ENCODE measurements at places on chromosomes 16 and 17.

- DNase-seq: no peak
These were observed 337.8 kb upstream of the ZFHX3 start for GRCh38 chr16:73385696-73386095.

- DNase-seq: no peak
These were observed 162.0 kb upstream of the RPH3AL start for GRCh38 chr17:514584-514983.

- no peak for DNase-seq
These were observed 22.0 kb downstream of the OR3A1 start for GRCh38 chr17:3276126-3276525.

- no peak for DNase-seq
These were observed 14.3 kb downstream of the GDPD1 start for GRCh38 chr17:59234631-59235030.

- no peak for DNase-seq
These were observed 1.6 kb downstream of the AMFR start for GRCh38 chr16:56423584-56424403.

- no peak for DNase-seq
These were observed 290.4 kb downstream of the TOX3 start for GRCh38 chr16:52256310-52257078.

DNA sequence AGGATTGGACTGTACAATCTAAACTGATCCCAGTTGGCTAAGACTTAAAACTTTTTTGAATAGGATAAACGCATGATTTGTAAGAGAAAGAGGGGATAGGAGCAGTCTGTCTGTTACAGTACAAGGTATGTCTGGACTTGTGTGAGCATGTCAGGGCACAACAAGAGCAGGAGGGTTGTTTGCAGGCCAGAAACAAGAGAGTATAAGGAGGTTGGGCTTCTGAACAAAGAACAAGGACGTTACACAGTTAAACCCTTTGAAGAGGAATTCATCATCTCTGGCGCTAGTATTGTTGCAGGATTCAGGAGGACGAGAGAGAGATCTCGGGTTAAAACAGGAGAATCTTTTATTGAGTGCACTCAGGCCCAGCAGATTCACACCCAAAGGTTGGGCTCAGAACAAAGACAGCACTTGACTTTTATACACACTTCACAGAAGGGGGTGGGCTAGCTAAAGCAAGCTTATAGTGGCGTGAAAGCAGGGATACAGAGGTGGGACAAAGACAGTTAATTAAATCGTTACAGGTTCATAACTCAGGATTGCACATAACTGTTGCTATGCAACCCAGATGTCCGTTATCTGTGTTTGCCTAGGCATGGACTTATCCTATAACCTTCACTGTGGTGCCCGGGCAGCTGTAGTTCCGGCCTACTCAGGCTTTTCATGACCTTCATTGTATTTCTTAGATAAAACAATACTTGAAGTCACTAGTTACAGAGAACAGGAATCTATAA lies 34.3 kb downstream of the SEC14L1 start:
- DNase-seq: no peak

- DNase-seq: no peak
These were observed at the start of gene KCNJ16 for GRCh38 chr17:70074956-70075355. KCNJ16 (plus strand) TSS chr17:70075225; CDS start chr17:70132088, 56,863 bp downstream.

- DNase-seq: no peak
These were observed 508.8 kb upstream of the CDH8 start for GRCh38 chr16:62545039-62545438.

GRCh38 chr17:68057531-68057952 lies 22.0 kb downstream of the KPNA2 start:
- no peak for DNase-seq

GRCh38 chr17:50922721-50923405 lies 56.7 kb upstream of the TOB1 start:
- no peak for DNase-seq

DNA sequence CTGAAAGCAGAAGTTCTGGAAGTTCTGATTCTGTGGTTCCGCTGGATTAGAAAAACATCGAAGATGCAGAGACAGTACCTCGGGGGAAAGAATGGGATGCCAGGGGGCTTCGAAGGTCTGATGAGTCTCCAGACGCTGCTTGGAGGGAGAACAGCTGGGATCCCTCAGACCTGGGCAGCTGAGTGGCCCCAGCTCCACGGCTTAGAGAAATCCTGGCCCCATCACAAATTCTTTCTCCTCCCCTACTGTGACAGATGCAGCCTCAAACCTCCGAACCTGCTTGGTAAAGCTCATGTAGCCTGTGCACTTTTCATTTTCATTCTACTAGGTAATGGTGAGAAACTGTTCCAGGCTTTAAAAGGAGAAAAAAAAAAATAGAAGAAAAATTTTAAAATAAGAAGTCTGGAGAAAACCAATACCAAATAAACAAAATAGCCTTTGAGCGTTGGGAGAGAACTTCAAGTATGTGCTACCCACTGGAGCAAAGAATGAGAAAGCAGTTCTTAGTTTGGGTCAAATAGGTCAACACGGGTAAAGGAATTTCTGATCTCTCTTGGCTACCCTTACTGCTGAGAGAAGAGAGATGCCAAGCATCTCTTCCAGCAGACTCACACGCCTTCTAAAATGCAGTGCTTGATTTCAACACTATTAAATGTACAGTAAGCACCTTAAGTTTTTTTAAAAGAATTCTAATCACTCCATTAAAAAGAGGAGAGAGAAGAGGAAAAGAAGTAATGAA lies 19.9 kb downstream of the MAF start:
- DNase-seq: no peak

- DNase-seq: no peak
These were observed 233.4 kb upstream of the HSBP1 start for GRCh38 chr16:83574388-83574787.

DNA sequence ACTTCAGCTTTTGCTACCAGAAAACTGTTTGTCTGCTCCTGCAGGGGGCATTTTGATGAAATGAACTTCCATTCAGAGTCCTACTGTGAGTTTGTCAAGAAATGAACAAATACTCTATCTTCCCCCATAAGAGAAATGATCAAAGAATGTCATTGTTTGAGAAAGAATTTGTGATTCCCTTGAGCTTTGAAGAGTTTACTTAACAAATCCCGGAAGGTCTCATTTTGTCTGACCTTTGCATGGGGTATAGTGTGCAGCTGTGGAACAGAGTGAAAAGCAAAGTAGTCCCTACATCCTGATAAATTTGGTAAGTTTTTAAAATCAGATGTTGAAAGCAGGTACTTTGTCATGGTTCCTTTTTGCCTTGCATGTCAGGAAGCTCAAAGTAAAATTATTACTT lies 178.0 kb downstream of the ABCC12 start:
- DNase-seq: no peak

DNA sequence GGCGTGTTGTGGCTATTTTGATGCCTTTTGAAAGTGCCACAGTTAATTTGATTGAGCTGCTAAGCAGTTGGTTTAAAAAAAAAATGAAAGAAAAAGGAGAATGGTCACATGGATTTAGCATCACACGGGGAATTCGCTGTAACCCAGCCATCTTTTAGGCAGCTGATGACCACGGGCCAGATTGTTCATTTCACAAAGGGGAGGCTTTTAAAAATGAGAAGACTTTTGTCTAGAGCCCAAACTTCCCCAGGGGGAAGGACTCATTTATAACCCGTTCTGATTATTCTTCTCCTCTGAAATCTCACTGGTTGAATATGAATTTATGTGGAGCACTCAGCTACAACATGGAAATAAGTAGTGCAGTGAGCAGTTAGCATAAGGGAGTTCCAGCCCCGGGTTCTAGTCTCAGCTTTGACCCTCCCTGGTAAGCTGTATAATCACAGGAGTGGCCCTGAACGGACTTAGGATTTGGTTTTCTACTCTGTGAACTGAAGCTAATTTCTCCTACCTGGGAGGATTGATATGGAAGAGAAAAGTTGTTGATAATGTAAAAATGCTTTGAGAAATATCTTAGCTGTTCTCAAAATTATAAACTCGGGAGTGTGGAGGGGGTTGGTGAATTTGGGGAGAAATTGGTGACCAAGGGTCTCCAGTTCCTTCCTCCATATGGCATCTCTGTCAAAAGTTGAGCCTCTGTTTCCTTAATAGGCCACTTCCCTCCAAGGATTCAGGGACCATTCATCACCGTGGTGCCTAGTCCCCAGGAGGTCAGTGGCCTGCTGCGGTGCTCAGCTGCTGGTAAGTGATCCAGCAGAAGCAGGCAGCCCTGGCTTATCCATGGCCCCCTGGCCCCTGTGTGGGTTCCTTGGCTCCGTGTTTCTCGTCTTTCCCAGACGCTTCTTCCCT lies 76.4 kb upstream of the TBX2 start:
- no peak for DNase-seq

DNA sequence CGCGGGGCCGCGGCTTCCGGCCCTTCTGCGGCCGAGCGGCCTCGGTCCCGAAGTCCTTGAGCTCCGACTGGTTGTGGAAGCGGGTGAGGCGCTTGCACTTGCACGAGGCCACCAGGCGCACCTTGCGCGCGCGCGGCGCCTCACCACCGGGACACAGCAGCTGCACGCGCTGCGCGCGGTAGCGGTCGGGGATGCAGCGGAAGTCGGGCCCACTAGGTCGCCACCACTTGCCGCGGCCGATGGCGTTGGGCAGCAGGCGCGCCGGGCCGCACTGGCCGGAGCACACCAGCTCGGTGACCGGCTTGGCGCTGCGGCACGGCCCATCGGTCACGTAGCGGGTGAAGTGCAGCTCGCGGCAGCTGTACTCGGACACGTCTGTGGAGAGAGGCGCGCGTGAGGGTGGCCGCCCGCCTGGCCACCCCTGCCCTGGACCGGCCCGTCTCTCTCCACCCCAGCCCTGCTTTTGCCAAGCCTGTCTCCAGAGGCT lies 3.2 kb downstream of the SOST start:
- no peak for DNase-seq

- DNase-seq: no peak
These were observed 19.8 kb upstream of the MAPK3 start for GRCh38 chr16:30142672-30143346.

- no peak for DNase-seq
These were observed 52.5 kb upstream of the MNT start for GRCh38 chr17:2453325-2453724.

- no peak for DNase-seq
These were observed 4.1 kb downstream of the B3GNT9 start for GRCh38 chr16:67146523-67147357.

- no peak for DNase-seq
These were observed 572 bp downstream of the PSMB6 start for GRCh38 chr17:4796552-4796920.

DNA sequence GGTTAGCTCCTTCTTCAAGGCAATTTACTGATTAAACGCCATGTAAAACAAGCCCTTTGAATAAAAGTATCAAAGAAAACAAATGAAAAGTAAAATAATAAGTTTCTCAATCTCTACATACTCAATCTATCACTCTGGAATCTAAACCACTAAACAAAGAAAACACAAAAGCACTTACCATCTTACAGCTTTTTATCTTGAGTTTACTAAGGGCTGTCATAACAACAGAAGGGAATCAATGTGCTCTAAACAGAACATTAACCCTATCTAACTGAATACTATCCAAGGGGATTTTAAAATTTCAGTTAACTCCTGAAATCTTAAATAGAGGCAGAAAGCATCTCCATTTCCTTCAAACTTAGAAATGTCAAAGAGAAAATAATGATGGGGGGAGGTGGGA lies 3.4 kb downstream of the SKA2 start:
- DNase-seq: no peak

- no peak for DNase-seq
These were observed 25.0 kb upstream of the GNG13 start for GRCh38 chr16:825341-826061.

GRCh38 chr16:70749681-70750601 lies 51.0 kb downstream of the VAC14 start:
- no peak for DNase-seq

GRCh38 chr17:49887086-49887743 lies 39.3 kb upstream of the TAC4 start:
- DNase-seq: no peak

GRCh38 chr17:21242780-21243515 lies 10.3 kb downstream of the NATD1 start:
- DNase-seq: no peak

DNA sequence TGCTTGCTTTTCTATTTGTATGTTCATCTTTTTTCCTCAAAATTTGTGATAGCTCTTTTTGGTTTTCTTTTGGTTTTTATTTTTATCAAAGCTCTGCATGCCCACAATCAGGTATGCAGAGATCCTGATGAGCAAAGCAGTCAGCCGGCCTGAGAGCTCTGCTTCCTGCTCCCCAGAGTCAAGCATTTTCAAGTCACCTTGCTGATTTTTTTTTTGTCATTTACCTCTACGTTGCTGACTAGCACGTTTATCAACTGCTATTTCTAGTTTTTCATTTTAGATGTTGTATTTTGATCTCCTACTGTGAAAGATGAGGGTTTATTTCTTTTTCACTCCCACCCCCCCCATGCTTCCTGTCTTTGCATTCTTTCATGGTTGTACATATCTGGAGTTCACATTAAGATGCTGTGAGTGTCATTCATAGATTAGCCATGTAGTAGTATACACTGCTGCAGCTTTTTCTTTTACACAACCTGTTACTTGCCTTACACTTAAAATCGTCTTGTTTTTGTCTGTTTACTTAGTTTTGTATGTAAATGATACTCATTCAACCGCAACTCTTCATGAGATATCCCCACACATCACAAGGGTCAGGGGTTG lies 196.2 kb downstream of the LGALS9B start:
- no peak for DNase-seq

DNA sequence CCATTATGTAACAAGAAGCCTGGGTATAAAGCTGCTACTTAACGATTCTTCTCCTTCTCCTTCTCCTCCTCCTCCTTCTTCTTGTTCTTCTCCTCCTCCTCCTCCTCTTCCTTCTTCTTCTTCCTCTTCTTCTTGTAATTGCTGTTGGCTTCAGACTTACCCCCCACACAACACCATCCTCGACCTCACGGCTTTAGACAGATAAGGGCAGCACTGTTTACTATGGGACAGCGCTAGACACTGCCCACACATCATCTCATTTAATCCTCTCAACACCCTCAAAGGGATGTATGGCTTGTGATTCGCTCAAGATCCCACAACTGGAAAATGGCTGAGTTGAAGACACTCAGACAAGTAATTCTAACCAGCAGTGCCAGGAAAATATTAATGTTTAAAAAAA lies 60.6 kb upstream of the NOG start:
- no peak for DNase-seq

- DNase-seq: no peak
These were observed 594 bp upstream of the SLC22A31 start for GRCh38 chr16:89200850-89201411.

DNA sequence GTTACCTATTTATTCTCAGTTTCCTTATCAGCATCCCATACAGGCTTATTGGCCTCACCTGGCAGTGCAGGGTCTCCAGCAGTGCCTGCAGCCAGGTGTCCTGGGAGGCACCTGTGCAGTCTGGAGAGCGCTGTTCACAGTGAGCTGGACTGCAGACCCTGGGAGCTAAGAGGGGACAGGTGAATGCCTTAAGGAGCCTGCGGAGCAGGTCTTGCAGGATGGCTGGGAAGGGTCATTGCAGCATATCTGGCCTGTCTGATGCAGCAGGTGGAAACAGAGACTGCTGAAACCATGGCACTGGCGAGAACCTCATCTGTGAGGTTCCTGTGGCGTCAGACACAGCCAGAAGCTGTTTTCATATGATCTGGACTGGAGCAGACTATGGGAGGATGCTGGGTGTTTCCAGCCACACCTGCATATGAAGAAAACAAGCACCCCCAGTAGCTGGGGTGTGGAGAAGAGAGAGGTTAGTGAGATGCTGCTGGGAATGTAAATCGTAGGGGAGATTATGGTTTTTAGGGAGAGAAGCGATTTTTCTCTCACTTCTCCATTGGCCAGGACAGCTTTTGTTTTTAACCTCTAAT lies 77.0 kb downstream of the NTN1 start:
- no peak for DNase-seq

- no peak for DNase-seq
These were observed 6.2 kb downstream of the SAMD14 start for GRCh38 chr17:50123649-50124349.
